ENCODE measurements at places on chromosomes 13 and 19. TPM values are rescaled to one million over a fixed set of nuclear protein-coding genes. Genes with fewer than 3 reads are reported as not detected.

- no peak for DNase-seq
These were observed 8.9 kb upstream of the SLC15A1 start for GRCh38 chr13:98761126-98761985.

ZNF491 gene
- total RNA-seq, result 0.85 TPM

PRKCG gene
- total RNA-seq, result not detected

DNA sequence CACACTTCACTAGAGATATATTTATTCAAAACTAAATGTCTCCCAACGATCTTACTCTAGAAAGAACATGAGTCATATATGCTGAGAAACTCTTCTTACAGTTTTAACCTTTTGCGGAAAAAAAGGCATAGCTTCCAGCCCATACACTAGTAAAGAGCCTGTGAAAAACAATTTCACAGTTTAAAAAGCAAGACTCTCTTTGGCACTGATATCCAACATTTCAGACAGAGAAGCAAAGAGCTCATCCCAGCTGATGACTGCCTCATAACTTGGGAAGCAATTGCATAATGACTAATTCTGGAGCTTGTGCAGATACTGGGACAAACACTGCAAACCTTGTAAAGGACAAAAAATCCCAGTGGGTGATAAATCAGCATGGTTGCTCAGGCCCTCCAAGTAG is 88.0 kb downstream of the ENOX1 start:
- no peak for DNase-seq

ZNF558 gene
- total RNA-seq, result 4.2 TPM

KLF16 gene
- 36.6 TPM for total RNA-seq

CYP2A7 gene
- not detected for total RNA-seq

GRCh38 chr13:52067237-52067636 is 42.7 kb downstream of the UTP14C start:
- no peak for DNase-seq

GRCh38 chr19:1238369-1239303 is 831 bp upstream of the CBARP start:
- no peak for DNase-seq

CACNG6 gene
- 4.0 TPM for total RNA-seq

DNA sequence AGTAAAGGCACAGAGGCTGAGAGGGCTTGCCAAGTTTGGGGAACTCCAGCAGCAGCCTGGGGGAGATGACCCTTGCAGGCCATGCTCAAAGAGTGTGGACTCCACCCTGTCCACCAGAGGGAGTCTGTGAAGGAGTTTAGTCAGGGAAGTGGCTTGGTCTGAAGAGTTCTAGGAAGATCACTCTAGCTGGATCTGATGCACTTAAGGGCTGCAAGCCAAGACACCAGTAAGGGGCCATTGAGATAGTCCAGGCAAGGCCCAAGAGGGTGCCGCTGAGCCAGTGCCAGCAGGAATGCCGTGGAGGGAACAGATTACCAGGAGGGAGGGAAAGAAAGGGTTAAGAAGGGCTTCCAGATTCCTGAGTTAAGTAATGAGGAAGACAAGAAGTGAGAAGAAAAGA is 68.7 kb downstream of the ZAR1L start:
- peak; percentile 82 for DNase-seq

LRRC63 gene
- not detected for total RNA-seq

NLRP4 gene
- not detected for total RNA-seq

INAFM1 gene
- 9.4 TPM for total RNA-seq

UHRF1 gene
- 70.8 TPM for total RNA-seq

DNA sequence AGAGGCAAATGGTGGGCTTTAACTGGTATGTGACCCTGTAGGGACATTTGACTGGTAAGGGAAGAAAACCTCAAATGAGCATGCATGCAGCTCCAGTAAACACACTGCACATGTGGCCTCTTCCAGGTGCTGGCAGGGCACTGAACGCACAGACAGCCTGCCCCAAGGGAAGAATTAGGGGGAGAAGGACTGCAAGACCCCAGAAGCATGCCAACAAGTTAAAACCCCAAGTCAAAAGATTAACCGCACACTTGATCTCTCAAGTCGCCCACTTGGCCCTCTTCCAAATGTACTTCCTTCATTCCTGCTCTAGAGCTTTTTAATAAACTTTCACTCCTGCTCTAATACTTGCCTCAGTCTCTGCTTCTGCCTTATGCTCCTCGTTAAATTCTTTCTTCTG is 46.9 kb upstream of the SLITRK1 start:
- DNase-seq, result no peak

DNA sequence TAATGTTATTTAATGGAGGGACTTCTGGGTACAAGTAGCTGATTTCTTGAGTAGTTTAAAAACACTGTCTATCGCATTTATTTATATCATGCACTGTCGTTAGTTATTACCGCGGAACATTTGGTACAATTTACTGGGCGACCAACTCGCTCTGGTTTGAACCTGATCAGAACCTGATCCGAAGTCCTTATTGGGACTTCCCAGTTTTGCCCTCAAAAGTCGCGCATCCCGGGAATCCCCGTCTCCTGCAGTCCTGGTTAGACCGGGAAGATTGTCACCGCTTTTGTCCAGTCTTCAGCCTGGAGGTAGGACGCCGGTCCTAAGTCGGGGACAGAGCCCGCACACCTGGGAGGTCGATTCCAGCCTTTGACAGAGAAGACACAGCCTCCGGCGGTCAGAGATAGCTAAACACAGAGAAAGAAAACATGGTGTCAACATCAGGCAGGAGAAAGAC is 694 bp downstream of the CLN5 start:
- DNase-seq, result peak; percentile 46

YJEFN3 gene
- 2.4 TPM for total RNA-seq

- DNase-seq, result no peak
These were observed 42.6 kb downstream of the KL start for GRCh38 chr13:33058776-33059327.

CGB8 gene
- total RNA-seq, result not detected

DNA sequence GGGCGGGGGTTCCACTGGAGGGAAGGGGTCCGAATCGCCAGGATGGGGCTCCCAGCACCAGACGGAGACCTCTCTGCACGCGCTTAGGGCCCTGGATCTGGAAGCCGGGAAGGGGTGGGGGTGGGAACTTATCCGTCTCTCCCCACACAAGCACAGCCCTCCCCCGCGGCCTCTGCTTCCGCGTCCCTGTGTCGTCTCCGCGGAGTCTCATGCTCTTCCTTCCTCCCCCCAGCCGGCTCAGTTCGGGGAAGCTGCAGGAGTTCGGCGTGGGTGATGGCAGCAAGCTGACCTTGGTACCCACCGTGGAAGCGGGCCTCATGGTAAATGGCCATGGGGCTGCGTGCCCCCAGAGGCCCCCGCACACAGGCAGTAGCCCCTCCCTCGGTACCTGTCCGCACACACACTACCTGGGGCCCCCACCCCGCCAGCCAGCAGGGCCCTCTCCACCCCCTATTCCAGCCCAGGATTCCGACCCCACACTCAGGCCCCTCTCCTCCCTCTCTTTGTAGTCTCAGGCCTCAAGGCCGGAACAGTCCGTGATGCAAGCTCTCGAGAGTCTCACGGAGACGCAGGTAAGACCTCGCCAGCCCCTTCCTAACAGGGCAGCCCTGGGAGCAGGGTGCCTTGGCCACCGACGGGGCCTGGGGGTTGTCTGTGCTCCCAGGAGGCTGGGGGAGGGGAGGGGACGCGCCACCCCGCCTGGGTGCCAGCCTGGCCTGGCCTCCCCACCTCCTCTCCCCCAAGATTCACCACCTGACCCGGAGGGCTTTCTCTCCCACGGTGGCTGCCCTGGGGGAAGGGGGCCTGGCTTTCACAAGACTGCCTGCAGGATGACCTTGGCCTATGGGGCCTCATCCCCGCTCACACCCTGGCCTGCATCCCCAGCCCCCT is 3.2 kb downstream of the MIDN start:
- DNase-seq, result peak; percentile 56

DNA sequence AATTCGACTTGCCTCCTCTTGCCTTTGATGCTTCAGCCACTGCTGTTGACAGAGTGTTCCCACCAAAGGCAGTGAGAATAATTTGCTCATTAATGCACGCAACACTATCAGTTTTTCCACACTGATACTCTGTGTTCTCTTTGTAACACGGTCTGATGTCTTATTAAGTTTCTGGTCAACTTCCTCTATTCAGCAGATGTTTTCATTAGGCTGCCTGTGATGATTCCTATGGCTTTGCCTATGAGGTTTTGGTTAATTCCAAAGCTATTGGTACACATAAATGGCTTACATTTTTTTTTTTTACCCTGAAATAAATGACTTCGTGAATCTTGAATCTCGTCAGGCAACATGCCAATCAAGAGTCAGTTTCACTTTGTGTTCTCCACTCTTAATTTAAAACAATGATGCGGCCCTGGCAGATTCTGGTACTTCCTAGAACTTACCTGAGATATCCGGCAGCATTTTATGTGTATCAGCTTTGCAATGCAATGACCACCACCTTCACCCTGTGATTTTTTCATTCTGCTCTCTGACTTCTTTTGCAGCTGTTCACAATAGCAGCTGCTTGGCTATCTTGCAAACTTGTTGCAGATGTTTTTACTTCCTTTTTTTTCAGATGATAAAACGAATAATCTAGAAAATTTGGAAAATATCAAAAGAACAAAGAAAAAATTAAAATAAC is 27.5 kb upstream of the KL start:
- no peak for DNase-seq

GRCh38 chr19:10219678-10220077 is 11.5 kb downstream of the S1PR2 start:
- DNase-seq, result no peak

AZU1 gene
- not detected for total RNA-seq

PRDX2 gene
- total RNA-seq, result 255 TPM

DNA sequence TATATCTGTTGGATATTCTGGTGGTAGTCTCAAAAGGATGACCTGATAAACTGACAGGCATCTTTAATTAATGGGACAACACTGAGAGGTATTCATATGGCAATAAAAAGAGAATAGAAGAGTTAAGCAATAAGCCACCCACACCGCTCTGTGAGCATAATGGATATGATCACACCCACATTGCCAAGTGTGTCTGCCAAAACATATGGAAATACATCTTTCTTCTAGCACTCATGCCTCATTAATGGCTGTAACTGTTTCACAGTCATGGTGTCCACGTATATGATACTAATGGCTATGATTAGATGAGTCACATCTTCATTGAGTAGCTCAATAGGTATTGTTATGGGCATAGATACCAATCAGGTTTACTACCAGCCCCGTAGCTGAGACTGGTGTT is 13.1 kb downstream of the IGFL3 start:
- no peak for DNase-seq

DNA sequence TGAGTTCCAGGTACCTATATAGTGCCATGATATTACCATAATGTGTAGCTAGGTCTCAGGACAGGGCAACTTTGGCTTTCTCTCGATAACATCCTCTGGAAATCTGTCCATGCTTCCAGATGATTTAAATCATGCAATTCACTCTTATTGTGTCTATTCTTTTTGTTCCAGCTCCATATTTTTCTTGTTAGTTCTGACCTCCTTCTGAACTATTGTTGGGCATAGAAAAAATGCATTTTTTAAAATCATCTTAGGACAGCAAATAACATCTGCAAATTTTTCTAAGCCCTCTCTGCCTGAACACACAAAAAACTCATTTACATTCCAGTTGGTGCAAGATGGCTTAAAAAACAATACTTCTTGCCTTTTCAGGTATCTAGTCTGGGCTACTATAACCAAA is 1561.0 kb upstream of the MIR17HG start:
- no peak for DNase-seq

DNA sequence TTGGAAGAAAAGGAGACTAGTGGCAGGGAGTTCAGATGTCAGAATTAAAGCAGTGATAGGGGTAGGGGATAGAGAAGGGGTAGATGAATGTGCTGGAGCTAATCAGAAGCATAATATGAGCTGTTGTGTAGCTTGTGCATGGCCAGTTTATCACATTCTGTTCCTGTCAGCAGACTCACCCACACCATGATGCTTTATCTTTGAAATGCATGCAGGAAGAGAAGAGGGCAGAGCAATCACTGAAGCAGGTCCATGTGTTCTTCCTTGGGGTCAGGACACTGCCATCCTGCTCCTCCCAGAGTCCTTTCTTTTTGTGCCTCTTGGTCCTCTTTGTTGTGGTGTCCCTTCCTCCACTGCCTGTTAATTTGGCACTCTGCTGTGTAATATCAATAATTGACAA is 5.8 kb downstream of the CHAMP1 start:
- DNase-seq, result no peak

GRCh38 chr13:30440910-30441703 is 18.8 kb downstream of the UBE2L5 start:
- DNase-seq, result no peak
